ENCODE measurements at places on chromosomes 7 and 10.
A peak's percentile ranks its signal among the peaks of the same experiment; 100 is the strongest.

- no peak for DNase-seq
Measured at GRCh38 chr7:3267966-3268690, 32.9 kb upstream of the SDK1 start.

DNA sequence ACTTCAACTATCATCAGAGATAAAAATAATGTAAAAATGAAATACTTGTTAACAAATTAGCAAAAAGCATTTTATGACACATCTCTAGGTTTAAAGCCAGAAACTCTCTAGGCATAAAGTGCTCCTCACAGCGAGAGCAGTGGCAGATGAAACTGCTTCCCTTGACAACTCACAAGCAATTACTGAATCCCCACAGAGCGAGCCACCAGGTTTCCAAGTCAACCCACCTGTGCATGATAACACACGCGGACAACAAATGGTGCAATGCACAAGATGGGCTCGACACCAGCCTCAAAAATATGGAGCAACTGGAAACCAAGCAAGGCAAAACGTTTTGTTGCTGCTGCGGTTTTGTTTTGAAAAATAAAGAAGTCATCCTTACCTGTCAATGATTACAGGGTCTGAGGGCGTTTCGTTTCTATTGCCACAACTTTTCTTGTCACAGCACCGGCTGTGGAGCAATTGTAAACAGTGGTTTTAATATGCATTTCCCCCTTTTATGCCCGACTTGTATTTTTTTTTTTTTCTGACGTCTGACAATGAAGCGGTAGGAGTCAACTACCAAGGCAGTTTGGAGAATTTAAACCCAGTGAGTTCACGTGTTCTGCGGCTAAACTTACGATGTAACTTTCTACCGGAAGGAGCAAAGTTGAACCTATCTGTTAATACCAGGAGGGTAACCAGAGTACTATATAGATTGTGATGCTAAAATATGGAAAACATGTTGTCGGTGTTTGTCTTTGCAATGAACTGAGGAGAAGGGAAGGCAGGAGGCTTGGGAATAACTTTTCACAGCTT, 7.0 kb downstream of the EBF3 start:
- no peak for DNase-seq

DNA sequence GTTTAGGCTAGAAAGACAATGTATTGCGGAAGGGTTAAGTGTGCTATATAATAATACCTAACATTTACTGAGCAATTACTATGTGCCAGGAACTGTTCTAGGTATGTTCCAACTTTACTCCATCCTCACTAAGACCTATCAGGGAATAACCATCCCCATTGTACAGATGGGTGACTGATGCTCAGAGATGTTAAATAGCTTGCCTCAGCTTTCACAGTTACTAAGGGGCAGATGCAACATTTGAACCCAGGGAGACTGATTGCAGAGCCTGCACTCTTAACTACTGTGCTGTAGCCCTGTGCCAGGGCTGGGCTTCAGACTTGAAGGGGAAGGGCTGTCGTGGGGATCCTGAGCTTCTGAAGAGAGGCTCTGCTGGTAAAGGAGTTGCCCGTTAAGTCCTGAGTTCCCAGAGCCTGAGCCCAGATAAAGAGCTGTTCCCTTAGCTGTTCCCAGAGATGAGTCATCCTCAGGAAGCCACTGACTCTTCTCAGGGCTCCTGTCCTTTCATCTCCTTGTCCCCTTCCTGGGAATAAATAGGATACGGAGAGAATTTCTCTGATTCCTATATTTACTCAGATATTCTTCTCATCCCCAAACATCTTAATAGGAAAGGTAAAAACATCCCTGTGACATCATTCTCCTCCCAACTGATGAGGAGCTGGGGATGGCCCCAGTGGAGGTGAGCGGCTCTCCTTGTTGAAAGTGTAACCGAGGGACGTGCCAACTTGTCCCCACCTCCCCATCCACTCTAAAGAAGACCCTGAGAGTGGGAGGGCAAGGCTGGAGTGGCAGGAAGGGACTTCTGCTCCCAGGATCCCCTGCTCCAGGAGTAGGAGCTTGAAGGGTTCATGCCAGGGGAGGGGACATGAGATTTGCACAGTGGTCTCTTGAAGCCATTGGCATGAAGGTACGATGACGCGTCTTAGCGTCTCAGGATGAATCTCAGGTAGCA, 28.0 kb upstream of the HABP2 start:
- no peak for DNase-seq

DNA sequence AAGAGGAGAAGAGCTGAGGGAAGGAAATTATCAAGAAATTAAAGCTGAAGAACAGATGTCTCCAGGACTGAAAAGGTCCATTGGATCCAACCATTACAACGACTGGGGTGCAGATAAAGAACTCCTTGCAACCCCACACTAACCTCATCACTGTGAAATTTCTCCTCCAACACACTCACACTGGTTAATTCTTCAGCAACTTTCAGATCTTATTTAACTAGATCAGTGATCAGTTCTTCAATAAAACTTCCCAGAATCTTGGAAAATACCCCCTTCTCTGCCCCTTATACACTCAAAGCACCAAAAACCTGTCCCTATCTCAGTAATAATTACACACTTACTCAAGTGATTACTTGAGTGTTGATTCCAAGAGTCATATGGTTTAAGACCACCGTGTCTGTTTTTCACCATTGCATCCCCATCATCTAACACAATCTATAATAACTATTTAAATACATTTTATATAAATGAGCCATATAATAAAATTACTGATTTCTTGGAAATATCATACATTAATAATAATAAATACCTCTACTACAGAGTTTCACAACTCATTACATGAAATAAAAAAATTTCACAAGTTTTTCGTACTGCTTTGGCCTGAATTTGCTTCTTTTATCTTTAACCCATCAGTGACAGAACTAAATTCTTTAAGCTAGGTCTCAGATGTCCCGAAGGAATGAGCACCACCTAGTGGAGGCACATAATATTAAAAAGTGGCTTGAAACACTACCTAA, 123.7 kb downstream of the MPP7 start:
- peak; percentile 67 for DNase-seq

All from CD4-positive, alpha-beta T cell treated with Interleukin-15 for 4 hours (primary cell).